CD4-positive, alpha-beta T cell treated with Interleukin-4 for 4 hours (primary cell): ENCODE measurements at places on chromosomes 1 and 21.
A peak's percentile ranks its signal among the peaks of the same experiment; 100 is the strongest.

DNA sequence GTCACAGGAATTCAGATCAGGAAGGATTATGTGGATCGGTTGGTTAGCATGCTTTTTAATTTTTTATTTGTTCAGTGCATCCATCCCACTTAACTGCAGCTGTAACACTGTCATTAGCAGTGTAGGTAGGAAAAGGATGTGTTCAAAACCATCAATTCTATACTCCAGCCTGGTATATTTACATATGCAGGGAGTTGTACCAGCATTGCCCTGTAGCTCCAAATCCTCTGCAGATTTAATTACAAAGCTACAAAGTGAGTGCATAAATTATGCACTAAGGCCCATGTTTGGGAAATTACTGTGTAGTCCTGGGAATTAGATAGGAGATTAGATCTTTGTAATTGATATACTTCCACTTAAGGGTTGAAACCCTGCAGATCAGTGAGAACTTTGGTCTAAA lies 15.9 kb upstream of the OSBPL9 start:
- DNase-seq = no peak

DNA sequence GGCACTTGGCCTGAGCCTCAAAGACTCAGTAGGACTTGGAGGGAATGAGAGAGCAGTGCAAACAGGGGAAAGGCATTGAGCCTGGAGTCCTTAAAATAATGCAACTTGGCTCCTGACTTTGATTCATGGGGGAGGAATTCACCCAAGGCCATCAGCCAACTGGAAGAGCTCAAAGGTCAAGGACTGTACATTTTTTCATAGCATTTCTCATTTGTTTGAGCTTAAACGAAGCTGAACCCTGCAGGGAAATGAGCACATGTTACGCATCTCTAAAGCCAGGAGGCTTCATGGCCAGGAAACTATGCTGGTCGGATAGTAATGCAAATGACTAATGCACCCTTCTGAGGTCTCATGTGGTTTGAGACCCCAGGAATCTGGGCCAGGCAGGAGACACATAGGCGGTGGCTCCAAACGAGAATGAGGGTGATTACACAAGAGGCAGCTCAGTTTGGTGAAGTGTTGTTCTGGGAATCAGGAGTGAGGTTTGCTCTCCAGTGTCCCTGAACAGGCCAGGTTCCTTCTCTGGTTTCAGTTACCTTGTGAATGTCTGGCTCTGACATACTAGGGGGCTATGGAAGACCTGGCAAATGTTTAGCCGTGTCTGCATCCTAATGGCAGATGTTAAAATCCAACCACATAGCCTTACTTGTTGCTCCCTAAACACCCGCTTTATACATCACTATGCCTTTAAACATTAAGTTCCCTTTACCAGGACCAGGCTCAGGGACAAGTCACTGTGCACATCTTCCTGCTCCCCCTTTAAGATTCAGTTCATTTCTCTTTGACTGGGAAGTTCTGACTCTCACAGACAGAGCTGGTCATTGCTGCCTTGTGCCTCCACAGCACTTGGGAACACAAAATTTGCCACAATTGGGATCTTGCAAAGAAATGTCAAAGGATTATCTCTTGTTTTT lies 503.9 kb upstream of the USP24 start:
- DNase-seq = no peak

DNA sequence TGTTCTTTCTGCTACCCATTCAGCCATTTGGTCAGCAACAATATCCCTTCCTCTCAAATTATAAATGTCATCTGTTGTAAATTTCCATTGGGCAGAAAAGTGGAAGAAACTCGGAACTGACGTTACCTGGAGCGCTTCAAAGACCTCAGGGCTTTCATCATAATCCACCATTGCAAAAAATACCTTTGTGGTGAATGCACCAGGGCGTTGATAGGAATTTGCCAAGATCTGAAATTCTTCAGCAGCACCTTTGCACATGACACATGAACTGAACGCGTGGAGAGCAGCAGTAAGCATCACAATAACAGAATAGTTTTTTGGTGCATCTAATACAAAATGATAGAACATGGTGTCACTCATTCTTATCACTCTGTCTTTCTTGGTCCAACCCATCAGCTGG lies 3.1 kb upstream of the TEKT2 start:
- DNase-seq = no peak

DNA sequence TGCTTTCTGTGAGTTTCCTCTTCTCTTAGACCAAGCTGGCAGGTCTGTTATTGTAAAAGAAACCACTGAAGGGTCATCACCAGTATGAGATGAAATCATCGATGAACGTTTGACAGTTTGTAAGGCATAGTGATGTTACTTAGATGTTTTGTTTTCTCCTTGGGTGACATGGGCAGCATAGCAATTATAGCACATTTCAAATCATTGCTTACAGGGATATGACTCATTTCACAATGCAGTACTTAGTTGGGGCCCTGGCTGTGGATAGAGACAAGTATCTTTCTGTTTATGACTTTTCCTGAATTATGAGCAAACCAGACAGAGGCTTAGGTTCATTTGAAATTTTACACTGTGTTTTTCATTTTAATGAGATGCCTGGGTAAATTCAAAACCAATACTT lies 313.0 kb downstream of the RWDD3 start:
- no peak for DNase-seq

- no peak for DNase-seq
Measured at GRCh38 chr1:211532088-211532444, 40.1 kb upstream of the RD3 start.

- DNase-seq = peak; percentile 52
Measured at GRCh38 chr1:181141431-181141910, 53.0 kb downstream of the IER5 start.

- no peak for DNase-seq
Measured at GRCh38 chr1:213993929-213994328, 6.2 kb downstream of the PROX1 start.

DNA sequence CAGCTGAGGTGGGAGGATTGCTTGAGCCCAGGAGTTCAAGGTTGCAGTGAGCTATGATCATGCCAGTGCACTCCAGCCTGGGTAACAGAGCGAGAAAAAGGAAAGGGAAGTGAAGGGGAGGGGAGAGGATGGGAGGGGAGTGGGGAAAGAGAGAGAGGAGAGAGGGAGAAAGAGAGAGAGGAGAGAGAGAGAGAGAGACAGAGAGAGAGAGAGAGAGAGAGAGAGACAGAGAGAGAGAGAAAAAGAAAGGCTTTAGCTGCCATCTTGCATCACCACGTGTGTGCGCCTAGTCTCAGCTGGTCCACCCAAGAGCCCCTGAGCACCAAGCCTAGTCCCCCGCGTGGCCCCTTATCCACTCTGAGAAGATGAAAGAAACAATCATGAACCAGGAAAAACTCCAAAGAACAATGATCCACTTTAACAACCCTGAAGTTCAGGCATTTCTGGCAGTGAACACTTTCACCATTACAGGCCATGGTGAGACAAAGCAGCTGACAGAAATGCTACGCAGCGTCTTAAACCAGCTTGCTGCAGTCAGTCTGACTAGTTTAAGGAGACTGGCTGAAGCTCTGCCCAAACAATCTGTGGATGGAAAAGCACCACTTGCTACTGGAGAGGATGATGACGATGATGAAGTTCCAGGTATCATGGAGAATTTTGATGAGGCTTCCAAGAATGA lies 115.5 kb upstream of the CDC42BPA start:
- no peak for DNase-seq

- no peak for DNase-seq
Measured at GRCh38 chr1:244296003-244296402, 155.7 kb downstream of the ADSS2 start.

DNA sequence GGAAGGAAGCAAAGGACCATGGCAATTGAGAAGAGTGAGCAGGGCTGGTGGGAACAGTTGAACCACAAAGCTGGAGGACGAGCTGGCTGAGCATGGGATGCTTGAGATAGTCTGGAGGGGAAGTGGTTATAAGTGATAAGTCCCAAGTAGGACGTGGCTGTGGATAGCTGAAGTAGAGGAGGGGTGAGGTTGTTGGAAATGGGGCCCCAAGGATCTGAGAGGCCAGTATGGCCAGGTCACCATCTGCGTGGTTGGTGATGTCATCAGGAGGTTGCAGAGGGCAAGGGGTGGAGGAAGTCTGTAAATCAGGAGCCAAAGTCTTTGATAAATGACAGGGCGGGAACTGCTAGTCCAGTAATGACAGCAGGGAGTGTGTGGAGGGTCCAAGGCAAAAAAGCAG lies 11.0 kb upstream of the REN start:
- no peak for DNase-seq

GRCh38 chr1:212433577-212434462 lies 1.1 kb downstream of the NENF start:
- no peak for DNase-seq

GRCh38 chr1:103122983-103123720 lies 14.8 kb upstream of the COL11A1 start:
- DNase-seq = no peak

DNA sequence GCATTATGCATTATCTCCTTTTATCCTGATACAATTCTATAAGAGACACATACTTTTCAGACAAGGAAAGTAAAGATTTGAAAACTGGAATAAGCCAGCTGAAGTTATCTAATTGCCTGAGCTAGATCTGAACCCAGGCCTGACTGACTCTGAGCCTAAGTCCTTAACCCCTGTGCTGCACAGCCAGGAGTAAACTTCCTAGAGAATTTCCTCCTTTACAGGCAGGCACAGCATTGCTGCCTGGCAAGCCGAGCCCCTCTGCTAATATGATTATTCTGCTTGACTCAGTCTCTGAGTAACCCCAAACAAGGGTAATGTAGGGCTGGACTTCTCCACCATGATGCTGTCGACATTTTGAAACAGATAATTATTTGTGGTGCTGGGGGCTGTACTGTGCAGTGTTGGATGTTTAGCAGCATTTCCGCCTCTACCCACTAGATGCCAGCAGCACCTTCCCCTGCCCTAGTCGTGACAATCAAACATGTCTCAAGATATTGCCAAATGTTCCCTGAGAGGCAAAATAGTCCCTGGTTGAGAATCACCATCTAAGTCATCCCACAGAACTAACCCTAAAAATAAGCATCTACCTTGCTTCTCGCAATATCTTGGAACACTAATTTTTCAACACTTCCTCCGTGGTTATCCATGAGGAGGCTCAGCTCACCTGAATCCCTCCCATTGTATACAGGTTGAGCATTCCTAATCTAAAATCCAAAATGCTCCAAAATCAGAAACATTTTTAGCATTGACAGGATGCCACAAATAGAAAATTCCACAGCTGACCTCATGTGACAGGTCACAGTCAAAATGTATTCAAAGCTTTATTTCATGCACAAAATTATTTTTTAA lies 18.5 kb downstream of the CAMK1G start:
- DNase-seq = peak; percentile 27

GRCh38 chr1:113322439-113322838 lies 67.9 kb upstream of the MAGI3 start:
- no peak for DNase-seq

GRCh38 chr1:169043823-169044222 lies 62.7 kb upstream of the ATP1B1 start:
- no peak for DNase-seq

GRCh38 chr1:1164701-1165451 lies 8.8 kb upstream of the TTLL10 start:
- DNase-seq = no peak

GRCh38 chr1:27569088-27569460 lies 34.9 kb downstream of the AHDC1 start:
- DNase-seq = no peak

- peak; percentile 70 for DNase-seq
Measured at GRCh38 chr1:6259491-6260362, 1.2 kb downstream of the GPR153 start.

DNA sequence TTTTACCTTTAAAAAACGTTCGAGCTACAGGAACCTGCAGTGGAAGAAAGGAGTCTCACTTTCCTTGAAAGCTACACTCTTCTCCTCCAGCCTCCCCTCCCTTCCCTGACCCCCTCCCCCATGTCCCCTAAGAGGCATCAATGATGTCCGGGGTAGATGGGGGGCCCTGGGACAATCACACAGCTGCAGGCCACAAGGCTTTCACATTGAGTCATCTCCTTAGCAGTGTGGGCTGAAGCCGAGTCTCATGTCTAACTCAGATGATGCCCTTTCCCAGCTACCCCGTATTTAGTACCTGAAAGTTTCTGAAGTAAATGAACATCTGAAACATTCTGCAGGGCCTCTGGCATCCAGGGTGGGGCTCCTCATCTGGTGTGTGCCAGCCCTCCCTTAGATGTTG lies 6.3 kb upstream of the GPR25 start:
- peak; percentile 46 for DNase-seq

- DNase-seq = no peak
Measured at GRCh38 chr1:21139601-21140000, 37.1 kb downstream of the EIF4G3 start.

- DNase-seq = peak; percentile 85
Measured at GRCh38 chr1:230972855-230973271, 5.8 kb downstream of the TTC13 start.

DNA sequence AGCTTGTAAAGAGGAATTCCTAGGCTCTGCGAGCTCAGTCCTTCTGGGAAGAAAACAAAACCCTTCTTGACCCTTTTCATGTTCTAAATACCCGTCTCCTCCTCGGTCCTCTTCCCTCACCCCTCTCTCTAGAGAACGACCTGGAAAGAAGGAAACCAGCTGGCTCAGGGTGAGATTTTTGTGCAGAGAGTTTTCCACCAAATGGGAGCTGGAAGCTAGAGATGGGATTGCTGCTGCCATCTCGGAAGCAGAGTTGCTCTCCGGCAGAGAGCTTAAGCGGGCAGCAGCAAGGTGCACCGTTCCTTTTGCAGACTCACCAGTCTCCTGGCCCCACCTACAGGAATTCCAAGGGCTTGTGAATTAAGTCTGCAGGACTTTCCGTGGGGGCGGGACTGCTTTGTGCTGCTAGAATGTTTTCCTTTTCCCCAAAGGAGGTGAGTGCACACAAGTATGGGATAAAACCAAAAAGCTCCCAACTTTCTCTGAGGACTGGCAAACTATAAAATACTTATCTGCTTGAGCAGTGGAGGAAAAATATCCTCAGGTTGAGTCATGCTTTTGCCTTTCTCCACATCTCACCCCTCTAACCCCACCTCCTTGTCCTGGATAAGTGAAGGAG lies 29.1 kb upstream of the KIAA0040 start:
- DNase-seq = no peak
